Right atrium auricular region (tissue), 2 donors: ENCODE measurements at places on chromosomes 5 and 9.

DNA sequence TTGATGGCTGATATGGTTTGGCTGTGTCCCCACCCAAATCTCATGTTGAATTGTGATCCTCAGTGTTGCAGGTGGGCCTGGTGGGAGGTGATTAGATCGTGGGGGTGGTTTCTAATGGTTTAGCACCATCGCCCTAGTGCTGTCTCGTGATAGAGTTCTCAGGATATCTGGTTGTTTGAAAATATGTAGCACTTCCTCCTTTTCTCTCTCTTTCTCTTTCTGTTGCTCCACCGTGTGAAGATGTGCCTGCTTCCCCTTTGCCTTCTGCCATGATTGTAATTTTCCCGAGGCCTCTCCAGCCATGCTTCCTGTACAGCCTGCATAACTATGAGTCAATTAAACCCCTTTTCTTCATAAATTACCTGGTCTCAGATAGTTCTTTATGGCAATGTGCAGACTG lies 111.6 kb downstream of the SREK1 start:
- no peaks in the 10 kb centered on the region for H3K36me3 ChIP-seq
- no peak overlapping the region for H3K4me3 ChIP-seq
- H3K4me1 ChIP-seq: no peaks in the 10 kb centered on the region

DNA sequence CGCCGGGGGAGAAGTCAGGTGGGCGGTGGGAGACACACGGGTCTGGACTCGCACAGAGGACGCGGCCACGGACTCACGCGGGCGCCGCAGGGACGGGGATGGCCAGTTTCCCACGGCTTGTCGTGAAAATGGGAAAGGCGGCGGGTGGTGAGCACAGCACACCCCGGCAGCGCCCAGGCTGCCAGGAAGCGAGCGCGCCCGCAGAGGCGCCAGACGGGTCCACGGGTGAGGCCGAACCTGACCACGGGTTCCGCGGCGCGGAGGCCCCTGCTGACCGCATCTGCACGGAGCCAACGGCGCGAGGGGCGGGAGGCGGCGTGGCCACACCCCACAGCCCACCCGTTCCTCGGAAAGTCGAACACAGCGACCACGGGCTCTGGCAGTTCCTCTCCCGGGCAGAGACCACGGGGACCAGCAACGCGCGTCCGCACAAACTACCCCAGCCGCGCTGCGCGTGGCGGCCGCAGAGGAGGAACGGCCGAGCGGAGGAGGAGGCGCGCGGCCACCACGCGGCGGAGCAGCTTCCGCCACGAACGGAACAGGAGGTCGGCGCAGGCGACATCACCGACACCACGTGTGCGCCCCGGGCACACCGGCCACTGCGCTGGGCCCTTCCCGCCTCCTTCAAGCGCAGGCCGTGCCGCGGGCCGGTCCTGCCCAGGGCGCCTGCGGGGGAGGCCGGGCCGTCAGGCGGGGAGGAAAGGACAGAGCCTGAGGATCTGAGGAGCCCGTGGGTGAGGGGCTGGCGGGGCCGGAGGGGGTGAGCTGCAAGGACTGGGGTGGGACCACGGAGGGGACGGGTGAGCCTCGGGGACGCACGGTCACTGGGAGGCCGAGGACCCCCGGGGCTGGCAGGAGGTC lies 5.6 kb downstream of the EXD3 start:
- no peaks in the 10 kb centered on the region for H3K36me3 ChIP-seq
- DNase-seq: no peak
- no peaks in the 10 kb centered on the region for H3K27me3 ChIP-seq

GRCh38 chr9:7094052-7094451 lies 336.3 kb downstream of the KDM4C start:
- no peak overlapping the region for H3K27ac ChIP-seq
- H3K4me1 ChIP-seq: peaks cover 12% of the 10 kb centered on the region
- H3K36me3 ChIP-seq: no peaks in the 10 kb centered on the region
- H3K27me3 ChIP-seq: no peaks in the 10 kb centered on the region
- no peak for DNase-seq

GRCh38 chr9:90517103-90517502 lies 125.5 kb downstream of the DIRAS2 start:
- no peak overlapping the region for H3K27ac ChIP-seq
- H3K4me3 ChIP-seq: no peak overlapping the region
- DNase-seq: no peak
- H3K27me3 ChIP-seq: no peaks in the 10 kb centered on the region
- H3K36me3 ChIP-seq: no peaks in the 10 kb centered on the region

- H3K27ac ChIP-seq: no peak overlapping the region
- H3K4me1 ChIP-seq: no peaks in the 10 kb centered on the region
- H3K36me3 ChIP-seq: no peaks in the 10 kb centered on the region
- DNase-seq: no peak
- H3K27me3 ChIP-seq: no peaks in the 10 kb centered on the region
These were observed 48.9 kb downstream of the NTRK2 start for GRCh38 chr9:84718476-84718875.

GRCh38 chr5:139273572-139274289 lies 19.8 kb upstream of the MATR3 start:
- DNase-seq: peak; percentile 87
- peaks cover 36% of the 10 kb centered on the region for H3K4me1 ChIP-seq
- peak overlapping the region; percentile 52 for H3K4me3 ChIP-seq
- H3K36me3 ChIP-seq: peaks cover 8% of the 10 kb centered on the region
- no peaks in the 10 kb centered on the region for H3K27me3 ChIP-seq
- H3K27ac ChIP-seq: peak overlapping the region; percentile 86

DNA sequence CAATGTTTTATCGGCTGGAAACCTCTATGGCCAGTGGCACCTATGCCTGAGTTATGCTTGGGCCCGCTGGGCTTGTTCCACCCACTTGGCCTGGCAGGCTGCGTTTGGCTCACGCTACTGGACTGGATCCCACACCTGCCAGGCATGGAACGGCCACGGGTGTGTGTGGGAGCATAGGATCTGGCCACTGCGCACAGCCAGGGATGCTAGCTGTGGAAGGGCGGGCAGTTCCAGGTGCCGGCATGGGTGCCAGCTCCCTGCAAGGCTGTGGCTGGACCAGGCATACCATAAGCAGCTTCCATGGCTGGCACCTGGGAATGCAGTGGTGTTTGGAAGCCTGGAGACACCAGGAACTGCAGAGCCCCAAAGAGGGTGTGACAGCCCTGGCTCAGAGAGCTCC lies 1063.9 kb upstream of the ACO1 start:
- H3K27me3 ChIP-seq: no peaks in the 10 kb centered on the region
- DNase-seq: no peak
- no peak overlapping the region for H3K27ac ChIP-seq
- no peaks in the 10 kb centered on the region for H3K36me3 ChIP-seq
- no peaks in the 10 kb centered on the region for H3K4me1 ChIP-seq

- no peaks in the 10 kb centered on the region for H3K4me1 ChIP-seq
- H3K4me3 ChIP-seq: no peak overlapping the region
- no peak overlapping the region for H3K27ac ChIP-seq
- H3K36me3 ChIP-seq: no peaks in the 10 kb centered on the region
- DNase-seq: no peak
These were observed 688.0 kb upstream of the SEMA6A start for GRCh38 chr5:117262572-117263131.

DNA sequence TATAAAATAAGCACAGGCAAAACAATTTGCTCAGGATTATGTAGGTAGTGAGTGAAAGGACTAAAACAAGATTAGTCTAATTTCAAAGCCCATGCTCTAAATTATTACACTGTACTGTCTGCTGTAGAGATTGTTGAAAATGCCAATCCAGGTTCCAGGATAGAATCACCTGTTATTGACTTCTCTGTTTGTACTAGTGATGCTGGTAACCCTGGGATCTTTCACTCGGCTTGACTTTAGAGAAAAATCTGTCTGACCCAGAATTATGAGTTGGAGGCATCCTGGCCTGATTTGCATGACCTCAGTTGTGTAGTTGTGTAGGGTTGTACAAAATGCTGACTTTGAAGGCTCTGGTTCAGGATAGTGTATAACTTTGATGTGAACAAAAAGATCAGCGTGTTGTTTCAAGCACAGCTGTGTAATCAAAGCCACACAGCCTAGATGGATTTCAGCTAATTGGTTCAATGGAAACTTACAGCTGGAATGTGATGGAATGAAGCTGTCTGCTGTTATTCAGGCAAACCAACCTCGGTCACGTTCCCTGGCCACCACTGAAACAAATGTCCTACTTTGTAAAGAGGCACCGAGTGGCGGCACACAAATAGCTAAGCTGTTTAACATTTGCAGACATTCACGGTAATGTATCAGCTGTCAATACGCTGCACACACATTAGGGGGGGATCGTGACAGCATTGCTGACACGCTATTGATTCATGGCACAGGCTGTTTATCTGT lies 340.3 kb downstream of the KCTD16 start:
- no peaks in the 10 kb centered on the region for H3K4me1 ChIP-seq
- H3K36me3 ChIP-seq: no peaks in the 10 kb centered on the region
- DNase-seq: no peak
- H3K27ac ChIP-seq: no peak overlapping the region
